Activated CD4-positive, alpha-beta T cell treated with anti-CD3 and anti-CD28 coated beads, Interleukin-2, amount 10 ng/mL, durations not matched to agents 24 days and 14 days (primary cell): ENCODE measurements at places on chromosomes 7 and 10. TPM values are rescaled to one million over a fixed set of nuclear protein-coding genes. Genes with fewer than 3 reads are reported as not detected.

DNA sequence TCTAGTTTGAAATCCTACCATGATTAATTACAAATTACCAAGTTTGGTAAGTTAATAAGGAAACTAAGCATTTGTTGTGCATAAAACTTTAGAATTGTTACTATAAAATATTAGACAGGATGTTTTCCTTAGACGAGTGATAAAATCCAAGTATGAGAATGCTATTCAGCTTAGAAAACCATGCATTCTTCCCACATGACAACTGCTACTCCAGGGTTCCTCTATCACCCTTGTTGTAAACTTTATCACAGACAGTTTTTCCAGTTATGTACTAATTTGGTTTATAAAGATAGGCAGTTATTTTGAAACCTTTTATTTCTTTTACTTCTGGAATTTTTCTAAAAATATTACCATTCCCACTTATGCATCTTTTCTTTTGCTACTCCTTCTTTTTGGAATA lies 52.0 kb downstream of the SIRT1 start:
- DNase-seq = no peak

DNA sequence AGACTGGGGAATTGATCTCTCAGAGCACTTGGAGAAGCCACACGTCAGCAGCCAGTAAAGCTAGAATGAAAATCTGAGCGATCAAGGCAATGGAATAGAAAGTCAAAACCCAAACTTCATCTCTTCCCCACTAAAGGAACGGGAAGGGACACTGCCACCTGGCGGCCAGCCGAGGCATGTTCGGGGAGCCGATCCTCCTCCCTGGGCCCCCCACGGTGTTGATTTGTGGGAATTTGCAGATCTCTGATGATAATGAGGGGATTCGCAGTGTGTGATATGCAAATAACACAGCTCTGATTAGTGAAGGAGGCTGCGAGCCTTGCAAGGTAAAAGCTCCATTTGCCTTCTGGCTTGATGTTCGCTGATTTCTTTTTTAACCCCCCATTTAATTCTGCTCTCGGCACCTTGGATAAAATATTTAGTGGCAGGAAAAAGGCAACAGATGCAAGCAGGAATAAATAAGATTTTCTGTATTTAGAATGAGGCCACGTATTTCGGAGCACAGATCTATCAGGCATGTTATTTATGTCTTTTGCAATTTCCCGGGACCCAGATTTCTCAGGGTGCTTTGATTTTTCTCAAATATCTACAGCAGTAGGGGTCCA lies 258.6 kb downstream of the PAXIP1 start:
- peak; percentile 68 for DNase-seq

GRCh38 chr7:158241919-158242318 lies 345.7 kb downstream of the PTPRN2 start:
- no peak for DNase-seq

DNA sequence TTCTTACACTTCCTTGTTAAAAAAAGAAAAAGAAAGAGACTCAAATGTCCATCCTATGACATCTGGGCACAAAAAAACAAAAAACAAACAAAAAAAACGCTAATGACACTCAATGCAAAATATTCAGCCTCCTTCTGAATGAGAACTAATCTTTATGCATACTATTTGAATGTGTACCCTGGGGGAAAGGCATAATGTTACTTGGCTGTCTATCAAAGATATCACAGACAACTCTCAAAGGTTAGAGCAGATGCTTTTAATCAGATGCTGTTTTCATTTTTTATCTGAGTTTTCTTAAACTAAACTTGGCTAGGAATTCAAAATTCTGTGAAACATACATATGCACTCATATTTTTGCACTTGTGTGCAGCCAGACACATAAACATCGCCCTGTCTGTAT lies 745.8 kb downstream of the CNTNAP2 start:
- DNase-seq = no peak

DNA sequence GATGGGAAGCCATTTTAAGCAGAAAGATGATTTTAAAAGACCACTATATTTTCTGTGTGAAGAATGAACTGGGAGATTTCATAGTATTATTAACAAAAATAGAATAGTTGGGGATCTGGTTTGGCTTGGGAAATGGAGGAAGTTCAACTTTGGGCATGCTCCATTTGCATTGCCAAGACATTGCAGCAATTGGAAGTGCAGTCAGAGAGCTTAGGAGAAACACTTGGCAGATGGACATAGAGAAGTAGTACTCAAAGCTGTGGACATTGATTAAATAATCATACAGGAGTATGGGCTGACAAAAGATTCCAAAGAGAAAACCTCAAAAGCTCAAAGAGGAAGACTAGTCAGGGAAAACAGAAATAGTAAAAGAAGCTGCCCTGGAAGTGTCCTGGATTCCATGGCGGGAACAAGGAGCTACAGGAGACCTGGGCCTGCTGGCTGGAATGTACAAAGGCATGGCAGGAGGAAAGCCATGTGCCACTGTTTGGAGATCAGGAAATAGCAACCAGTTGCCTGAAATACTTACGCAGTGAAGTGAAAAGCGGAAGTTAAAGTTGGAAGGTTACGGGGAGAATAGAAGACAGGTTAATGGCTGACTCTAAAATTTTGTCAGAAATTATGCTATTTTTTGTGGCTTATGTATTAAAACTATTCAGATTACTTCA lies 93.6 kb upstream of the MXI1 start:
- DNase-seq = no peak

DNA sequence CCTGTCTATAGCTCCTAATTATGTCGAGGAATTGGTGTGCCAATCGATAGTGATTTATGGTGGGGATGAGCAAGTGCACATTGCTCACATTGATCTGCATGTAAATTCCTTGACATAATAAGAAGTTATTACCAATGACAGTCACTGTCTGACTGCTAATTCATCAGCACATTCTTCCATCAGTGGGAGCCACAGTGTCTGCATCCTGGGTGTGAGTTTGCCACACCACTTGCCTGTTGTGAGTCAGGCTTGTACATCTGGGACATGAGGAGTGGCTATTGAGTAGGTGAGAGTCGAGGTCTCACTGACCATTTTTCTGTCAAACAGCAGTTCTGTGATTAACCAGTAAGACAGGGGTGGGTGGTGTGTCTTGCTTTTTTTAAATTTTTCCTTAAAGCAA lies 263.4 kb downstream of the LRMDA start:
- no peak for DNase-seq

DNA sequence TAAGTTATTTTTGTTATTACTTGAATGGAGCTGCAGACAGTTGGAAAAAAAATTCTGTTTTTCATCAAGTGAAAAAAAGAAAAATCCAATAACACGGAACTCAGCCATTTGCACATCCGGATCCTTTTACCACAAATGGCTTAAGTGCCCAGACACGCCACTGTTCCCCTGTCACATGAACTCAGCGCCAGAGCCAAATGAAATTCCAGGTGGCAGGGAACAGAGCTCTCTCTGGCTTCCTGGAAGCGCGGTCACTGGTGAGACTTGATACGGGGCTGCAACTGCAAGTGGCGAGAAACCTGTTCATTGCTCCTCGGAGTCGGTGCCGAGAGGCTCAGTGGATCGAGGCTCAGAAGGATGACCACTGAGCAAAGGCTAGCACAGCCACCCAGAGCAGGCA lies 60.8 kb upstream of the NPTX2 start:
- no peak for DNase-seq

ZNF727 gene
- total RNA-seq = not detected in 2 replicates

LBX1 gene
- not detected in 2 replicates for total RNA-seq

DNA sequence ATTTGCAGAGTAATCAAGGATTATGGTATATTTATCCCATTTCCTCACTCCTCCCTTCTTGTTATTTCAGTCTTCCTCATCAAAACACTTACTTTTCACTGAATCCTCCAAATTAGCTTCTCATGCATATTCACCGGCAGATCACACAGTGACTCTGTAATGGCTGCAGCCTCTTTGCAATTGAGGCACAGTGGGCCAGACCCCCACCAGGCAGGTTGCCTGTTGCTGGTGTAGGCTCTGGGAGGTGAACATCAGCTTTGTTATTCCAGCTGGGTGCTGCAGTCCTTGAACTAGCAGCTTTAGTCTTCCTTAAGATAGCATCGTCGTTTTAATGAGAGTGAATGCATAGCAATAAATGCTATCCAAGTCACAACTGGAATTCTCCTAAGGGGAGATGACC lies 449.3 kb downstream of the CNTNAP2 start:
- no peak for DNase-seq

DNA sequence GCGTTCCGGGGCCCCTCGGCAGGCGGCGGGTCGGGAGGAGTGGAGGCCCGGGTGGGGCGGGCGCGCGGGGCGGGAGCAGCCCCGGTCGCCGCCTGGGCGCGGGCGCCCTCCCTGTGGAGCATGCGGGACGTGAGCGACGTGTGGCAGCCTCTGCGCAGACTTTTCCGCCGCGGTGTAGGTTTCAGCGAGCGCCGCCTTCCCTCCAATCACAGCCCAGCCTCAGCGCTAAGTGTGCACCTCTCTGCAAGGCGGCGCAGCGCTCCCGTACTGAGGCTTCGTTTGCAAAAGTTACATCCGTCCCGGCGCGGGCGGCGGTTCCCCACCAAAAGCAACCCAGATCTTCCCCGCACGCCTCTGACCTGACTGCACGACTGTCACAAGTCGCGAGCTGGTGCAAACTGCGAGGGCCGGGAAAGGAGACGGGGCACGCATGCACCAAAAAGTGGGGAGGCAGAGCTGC lies 1.2 kb upstream of the PFKFB3 start:
- DNase-seq = peak; percentile 96

UMAD1 gene
- 11.8 and 12.4 TPM in 2 replicates for total RNA-seq

NUDT13 gene
- total RNA-seq = 0.80 and 0.91 TPM in 2 replicates

GRCh38 chr7:7272294-7272693 lies 90.0 kb downstream of the C1GALT1 start:
- DNase-seq = no peak

DNA sequence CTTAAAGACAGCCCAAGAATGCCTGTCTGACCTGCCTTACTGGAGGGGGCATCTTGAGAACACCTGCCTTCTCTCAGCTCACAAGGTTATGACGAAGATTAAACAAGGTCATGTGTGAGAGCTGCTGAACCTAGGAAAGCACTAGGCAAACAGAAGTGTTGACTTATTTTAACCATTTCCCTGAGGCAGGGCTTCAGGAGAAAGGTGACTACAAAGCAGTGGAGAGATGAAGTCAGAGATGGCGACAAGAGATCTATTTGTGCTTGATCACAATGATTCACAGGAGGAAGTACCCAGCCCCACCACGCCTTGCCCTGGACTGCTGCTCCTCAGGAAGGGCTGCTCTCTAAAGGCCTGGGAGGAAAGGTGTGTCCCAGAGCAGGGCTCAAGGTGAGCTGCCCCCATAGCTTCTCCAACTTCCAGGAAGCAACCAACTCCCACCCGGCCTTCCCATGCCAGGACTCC lies 27.8 kb downstream of the STN1 start:
- DNase-seq = peak; percentile 69

MBL2 gene
- total RNA-seq = not detected in 2 replicates

GATA3 gene
- 79.7 and 81.0 TPM in 2 replicates for total RNA-seq

DNA sequence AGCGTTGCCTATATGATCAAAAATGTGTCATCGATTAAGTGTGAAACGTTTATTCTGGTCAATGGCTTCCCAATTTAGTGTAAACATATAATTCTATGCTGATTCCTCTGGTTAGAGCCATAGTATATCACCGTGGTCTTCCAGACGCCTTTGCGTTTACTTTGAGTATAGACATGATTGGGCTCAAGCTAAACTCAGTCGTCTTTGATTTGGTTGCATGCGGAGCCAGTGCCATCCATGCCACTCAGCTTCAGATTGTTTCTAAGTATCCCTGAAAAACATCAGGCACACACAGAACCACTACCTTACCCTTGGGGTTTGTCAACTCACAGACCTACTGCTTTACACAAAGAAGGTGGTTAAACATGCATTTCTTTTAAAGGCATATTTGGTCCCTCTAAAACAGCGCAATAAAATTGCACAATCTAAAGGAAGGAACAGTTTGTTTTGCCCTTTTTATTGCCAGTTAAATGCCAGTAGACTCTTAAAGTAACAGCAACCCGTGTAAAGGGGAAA lies 273.6 kb upstream of the KLF6 start:
- DNase-seq = peak; percentile 51

- no peak for DNase-seq
These were observed 314.3 kb upstream of the ZMIZ1 start for GRCh38 chr10:78754269-78755062.

PAX4 gene
- not detected in 2 replicates for total RNA-seq

TMEM229A gene
- total RNA-seq = not detected in 2 replicates

DNA sequence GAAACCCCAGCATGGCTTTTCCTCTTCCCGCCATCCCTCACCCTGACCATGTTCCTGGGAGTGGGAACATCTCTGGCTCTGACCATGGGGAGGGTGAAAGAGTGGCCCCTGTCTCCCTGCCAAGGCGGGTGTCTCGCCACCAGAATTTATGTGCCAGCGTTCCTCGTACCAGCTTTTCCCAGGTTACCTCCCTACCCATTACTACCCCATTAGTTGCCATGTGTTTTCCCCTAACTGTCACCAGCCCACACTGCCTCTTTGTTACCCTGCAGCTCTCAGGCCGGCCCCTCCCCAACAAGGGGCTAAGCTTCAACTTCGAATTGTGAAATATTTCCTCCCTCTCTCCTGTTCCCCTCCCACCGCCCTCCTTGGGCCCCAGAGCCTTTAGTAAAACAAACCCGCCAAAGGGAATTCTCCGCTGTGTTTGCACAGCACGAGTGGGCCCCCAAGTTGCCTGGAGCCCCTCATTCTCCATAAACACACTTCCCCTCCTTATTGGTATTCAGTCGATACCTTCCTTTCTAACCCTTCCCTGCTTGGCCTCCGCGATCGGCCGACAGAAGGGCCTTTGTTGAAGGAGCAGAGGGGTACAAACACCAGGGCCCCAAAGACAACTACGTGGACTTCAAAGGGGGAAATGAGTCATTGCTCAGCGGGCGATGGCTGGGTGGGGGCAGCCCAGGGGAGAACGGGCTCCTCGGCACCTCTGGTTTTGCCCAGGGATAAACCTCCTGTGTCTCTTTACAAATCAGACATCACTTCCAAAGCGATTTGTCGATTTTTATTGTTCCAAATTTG lies 45.5 kb downstream of the SLIT1 start:
- DNase-seq = no peak

DNA sequence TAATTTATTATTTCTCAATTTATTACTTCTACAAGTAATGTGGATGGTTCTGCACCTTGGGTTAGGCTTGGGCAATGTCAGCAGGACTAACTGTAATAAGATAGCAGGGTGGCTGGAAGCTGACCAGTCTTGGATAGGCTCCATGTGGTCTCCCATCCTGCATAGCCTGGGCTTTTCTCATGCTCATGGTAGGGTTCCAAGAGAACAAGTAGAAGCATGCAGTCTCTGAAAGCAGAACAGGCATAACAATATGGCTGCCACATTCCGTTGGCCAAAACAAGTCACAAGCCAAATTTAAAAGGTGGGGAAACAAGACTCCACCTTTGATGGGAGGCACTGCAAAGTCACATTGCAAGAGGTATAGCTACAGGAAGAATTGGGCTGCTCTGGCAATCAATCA lies 98.6 kb upstream of the MDFIC start:
- no peak for DNase-seq

DNA sequence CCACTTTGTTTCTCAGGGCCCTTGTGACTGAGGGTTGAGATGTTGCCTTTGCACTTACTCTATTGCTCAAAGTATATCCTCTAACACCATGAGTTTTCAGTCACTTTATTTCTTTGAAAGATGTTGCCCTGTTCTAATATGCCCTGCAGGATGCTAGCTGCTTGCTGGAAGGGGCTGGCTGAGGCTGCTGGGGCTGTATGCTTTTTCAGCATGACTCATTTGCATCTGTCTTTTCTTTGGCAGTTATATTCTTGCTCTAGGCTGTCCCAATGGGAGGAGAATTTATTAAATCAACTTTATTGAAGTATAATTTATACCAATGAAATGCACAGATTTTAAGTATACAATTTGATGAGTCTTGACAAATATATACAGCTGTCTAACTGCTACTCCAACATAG lies 157.7 kb downstream of the PLPP4 start:
- DNase-seq = no peak

- DNase-seq = no peak
These were observed 759.4 kb downstream of the CNTNAP2 start for GRCh38 chr7:146875981-146876380.

- no peak for DNase-seq
These were observed 205.9 kb upstream of the SVIL start for GRCh38 chr10:29840516-29841276.
